GM03348 (cell line): ENCODE measurements at places on chromosomes 2 and 18.

- DNase-seq, result no peak
Measured at GRCh38 chr2:143696651-143697050, 567.4 kb downstream of the ARHGAP15 start.

- DNase-seq, result peak; percentile 68
Measured at GRCh38 chr18:67520351-67520921, 3.9 kb upstream of the DSEL start.

GRCh38 chr2:163207693-163208370 lies 369.3 kb upstream of the KCNH7 start:
- no peak for DNase-seq

DNA sequence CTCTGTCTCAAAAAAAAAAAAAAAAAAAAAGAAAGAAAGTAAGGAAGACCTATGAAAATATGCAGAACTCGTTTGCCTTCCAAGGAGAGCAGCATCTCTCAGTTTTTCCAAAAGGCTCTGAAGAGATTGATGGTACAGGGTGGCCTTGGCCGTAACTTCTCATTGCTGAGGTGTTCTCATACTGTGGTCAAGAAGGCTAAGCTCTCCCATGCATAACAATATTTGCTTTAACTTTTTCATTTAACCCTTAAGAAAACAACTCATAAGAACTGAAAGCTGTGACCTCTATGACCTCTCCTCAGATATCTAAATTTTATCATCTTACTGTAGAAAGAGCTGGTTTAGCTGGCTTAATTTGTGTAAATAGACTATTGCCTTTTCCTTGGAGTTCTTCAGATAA lies 37.1 kb upstream of the GATA6 start:
- no peak for DNase-seq

- DNase-seq, result peak; percentile 66
Measured at GRCh38 chr2:215793747-215794595, 219.4 kb downstream of the MREG start.

DNA sequence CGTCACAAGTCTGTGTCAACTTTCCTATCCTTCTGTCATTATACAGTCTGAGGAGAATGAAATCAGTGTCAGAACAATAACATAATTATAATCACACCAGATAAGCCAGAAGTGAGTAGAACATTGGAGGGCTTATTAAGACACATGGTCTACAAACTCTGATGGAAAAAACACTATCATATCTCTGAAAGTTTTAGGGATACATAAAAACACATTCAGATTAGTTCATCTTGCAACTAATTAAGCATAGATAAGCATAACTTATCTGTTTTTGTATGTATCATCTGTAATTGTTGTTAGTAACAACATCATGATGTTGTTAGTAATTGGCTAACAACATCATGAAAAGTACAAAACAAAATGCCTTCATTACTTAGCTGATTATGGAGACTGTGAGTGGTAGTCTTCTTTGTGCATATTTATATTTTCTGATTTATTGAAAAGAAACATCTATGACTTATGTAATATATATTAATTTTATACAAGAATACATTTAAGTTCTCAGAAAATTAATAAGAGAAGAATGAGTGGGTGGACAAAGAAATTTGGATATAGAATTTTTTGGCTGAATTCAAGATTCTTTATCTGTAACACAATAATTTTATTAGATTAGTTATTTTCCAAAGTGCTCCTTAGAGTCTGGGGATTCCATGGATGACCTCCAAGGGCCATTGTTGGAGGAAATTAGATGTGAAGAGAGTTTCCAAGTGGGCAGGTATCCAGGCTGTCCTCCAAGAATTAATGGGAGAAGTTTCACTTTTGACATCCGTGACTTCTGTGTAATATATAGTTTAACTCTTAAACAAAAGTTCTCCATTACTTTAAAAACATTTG lies 16.9 kb upstream of the CCDC102B start:
- no peak for DNase-seq

DNA sequence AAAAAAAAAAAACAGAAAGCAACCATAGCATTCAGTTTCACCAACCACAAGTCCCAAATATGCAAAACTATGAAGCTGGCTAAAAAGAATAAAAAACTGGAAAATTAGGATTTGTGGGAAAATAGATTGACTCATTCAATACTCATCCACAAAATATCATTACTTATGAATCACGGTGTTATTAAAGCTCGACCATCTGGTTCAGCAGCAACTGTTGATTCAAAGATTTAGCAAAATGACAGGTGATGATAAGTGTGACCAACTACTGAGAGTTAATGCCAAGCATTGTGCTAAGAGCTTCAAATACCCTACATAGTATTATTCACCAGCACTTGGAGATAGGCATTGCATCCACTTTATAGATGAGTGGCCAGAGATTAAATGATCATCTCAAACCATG lies 26.2 kb upstream of the XDH start:
- peak; percentile 67 for DNase-seq

DNA sequence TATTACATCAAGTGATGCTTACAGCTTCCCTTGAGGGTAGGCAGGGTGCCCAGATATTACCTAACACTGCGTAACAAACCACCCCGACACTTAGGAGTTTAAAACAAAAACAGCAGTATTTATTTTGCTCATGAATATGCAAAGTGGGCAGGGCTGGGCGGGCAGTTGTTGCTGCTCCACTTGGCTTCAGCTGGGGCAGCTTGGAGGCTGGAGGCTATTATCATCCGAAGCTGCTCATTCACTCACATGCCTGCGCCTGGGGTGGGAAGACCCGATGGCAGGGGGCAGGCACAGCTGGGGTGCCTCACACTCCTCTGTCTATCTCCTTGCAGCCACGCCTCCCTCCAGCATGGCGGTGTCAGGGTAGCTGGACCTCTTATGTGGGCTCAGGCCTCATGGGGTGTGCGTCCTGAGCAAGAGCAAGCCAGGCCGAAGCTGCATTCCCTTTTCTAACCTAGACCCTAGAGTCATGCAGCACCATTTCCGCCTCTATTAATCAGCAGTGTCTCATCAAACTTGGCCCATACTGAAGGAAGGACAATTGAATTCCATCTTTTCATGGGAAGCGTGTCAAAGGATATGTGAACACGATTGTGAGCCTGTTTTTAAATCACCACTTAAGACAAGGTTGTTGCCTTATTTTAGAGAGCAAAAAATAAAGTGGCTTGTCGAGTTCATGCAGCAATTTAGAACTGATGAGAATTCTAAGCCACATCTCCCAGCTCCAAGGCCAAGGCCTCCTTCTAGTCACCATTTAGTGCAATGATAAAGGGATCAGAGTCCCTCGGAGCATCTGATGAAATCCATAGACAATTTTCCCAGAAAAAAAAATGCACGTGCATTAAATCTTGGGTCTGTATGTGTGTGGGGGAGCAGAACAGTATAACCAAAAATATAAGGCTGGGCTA lies 54.9 kb downstream of the SDC1 start:
- no peak for DNase-seq

DNA sequence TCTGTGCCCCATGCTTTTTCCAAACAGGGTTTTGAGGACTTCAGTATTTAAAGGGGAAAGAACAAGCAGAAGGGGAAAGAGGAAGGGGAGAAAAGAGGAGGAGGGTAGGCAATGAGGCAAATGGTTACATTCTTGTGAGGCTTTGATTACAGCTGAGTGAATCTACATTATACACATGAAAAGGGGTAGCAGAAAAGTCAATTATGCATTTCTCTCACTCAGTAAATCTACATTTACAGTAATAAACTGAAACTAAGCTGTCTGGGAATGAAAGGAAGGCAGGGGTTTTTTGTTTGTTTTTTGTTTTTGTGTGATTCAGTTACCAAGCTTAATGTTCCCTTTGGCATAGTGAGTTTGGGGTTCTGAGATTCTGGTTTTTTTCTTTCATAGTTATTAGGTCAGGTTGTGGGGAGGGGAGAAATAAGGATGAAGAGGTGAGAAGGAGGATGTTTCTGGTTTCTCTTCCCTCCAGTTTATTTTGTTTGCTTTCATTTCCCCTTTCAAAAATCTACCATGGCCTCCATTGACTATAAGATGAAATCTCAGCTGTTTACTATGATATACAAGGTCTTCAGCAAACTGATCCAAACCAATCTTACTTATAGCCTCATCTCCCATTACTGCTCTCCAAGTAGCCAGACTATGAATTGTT lies 18.7 kb downstream of the C18orf63 start:
- no peak for DNase-seq

GRCh38 chr2:119862127-119862889 lies 102.6 kb downstream of the PTPN4 start:
- DNase-seq, result no peak

DNA sequence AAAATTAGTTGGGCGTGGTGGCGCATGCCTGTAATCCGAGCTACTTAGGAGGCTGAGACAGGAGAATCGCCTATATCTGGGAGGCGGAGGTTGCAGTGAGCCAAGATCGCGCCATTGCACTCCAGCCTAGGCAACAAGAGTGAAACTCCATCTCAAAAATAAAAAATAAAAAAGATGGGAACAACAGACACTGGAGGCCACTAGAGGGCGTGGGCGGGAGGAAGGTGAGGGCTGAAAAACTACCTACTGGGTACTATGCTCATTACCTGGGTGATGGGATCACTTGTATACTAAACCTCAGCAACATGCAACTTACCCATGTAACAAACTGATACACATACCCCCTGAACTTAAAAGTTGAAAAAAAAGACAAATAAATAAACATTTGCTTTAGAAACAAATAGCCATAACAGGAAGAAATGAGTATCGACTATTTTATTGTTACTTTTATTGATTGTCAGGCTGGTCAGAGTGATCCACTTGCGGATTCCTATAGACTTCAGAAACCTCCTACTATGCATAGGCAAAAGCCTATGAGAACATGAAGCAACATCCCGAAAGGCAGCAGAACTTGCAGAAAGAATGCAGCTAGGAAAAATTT lies 61.0 kb downstream of the TMEM163 start:
- DNase-seq, result no peak

DNA sequence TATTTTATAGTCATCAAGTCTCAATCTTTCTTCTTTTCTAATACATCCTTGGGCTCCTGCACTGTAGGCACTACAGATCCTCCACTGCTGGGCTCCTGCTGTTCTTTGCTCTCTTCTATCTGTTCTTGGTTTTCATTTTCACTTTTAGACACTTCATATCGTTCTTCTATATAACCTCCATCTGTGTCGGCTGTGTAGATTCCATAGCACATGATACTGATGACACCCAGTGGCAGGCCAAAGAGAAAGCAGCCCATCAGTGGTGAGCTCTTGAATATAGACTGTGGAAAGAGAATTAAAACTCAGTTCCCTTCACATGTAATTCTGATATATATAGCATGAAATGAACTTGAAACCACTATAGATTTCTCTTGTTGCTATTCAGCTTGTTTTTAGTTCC lies 38.0 kb downstream of the TMX3 start:
- DNase-seq, result no peak

- DNase-seq, result no peak
Measured at GRCh38 chr18:23596183-23596582, 9.9 kb upstream of the NPC1 start.

DNA sequence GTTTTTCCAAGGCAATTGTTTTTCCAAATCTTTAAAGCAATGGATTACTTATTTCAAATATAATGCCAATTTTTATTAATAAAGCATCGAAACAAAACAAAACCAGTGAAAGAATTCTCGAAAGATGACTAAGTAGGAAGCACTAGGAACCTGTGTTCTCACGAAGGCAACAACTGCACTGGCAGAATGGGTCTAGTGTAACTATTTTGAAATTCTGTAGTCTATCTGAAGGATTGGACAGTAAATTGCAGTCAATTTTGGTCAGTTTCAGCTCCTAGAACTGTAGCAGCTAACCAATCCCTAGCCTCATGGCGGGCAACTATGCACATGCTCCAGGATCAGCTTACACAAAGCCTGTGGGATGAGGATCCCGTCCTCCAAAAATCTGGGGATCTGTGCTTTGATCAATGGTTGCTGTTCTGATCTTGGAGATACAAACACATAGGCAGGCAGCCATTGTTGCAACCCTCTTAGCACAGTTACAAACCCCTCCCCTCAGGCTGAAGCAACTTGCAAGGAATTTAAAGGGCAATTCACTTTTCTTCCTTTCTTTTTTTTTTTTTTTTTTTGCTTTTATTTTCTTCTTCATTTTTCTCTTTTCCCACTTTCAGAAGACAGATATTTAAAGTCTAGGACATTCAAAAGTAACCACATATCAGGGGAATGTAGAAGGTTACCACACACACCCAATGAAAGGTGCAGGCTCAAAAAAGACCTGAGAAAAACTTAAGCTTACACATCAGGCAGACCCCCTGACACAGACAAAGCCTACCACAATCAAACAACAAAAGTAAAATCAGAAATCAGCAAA lies 147.6 kb downstream of the THADA start:
- DNase-seq, result no peak

DNA sequence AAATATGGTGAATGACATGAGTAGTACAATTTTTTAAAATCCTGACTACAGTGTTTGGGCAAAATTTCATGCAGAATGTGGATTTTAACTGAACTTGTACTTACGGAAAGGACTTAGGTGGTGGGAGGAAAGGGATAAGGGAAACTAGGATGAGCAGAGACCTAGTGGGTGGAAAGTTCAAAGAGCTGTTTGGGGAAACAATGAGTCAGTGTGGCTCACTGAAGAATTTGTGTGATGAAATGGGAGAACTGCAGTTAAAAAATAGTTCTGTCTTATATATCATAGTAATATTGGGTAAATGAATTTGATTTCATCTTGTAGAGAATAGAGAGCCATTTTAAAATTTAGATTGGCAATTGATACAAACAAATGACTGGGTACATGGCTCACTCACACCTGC lies 220.1 kb upstream of the CTAGE1 start:
- peak; percentile 75 for DNase-seq

GRCh38 chr2:85288244-85288725 lies 39.5 kb downstream of the TGOLN2 start:
- DNase-seq, result peak; percentile 76

GRCh38 chr18:10771053-10771709 lies 245.4 kb downstream of the NAPG start:
- no peak for DNase-seq

DNA sequence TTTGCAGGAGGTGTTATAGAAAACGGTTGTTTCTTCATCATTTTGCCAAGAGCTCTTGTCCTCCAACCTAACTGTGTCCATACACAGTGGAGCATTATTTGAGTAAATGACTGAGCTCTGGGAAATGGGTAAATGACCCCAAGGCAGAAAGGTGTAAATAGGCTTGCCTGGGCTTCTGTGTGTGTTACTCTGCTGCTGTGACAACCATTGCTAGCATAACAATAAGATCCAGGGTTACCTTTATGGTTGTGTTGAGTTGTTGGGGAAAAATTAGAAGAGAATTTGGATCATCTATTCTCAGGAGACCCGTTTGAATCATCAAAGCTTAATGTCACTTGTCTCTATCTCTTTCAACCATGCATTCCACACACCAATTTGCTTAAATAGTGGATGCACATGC lies 672.7 kb downstream of the DPP10 start:
- DNase-seq, result no peak

DNA sequence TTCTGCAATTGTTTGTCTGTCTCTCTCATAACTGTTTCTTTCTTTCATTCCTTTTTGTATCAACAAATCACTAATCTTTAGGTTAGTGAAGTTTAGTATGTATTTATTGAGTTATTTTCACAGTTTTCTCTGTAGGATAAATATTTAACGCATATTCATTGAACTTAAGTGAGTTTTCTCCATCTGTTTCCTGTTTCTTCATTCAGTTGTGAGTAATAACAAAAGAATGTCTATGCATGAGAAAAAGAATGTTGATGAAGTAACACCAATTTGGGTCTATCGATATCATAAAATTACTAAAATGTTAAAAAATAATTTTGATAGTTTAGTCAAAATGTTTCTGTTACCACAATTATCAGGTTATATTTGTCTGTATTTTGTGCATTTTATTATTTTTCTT lies 948.0 kb downstream of the DSC3 start:
- DNase-seq, result peak; percentile 53
